ENCODE measurements at places on chromosomes 2 and 18.
A peak's percentile ranks its signal among the peaks of the same experiment; 100 is the strongest.

DNA sequence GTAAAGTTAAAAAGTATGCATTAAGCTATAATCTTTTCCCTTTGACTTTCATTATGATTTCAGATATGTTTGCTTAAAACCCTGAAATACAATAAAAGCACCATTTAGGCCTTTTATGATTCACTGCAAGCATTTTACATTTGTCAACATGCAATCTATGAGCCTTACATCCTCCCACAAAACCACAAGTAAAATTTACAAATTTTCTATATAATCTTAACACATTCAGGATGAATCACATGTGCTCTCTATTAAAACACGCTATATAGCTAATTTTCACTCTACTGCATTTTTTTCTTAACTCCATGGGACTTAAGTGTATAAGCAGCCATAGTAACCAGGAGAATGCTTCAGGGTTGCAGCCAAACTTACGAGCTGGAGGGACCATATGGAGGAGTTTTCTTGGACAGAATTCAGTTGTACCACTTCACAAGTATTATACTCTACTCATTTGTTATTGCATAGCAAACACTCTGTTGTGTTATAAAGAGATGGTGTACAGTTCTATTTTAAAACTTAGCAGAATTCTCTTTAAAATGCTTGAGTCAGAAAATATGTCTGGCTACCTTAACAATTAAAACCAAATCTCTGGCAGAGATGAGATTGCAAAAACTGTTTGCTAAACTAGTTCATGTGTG is 293.2 kb downstream of the ALK start:
- DNase-seq: no peak

GRCh38 chr18:7116001-7116730 is 1.4 kb downstream of the LAMA1 start:
- no peak for DNase-seq

GRCh38 chr2:220552790-220553535 is 925.5 kb downstream of the SLC4A3 start:
- DNase-seq: no peak

DNA sequence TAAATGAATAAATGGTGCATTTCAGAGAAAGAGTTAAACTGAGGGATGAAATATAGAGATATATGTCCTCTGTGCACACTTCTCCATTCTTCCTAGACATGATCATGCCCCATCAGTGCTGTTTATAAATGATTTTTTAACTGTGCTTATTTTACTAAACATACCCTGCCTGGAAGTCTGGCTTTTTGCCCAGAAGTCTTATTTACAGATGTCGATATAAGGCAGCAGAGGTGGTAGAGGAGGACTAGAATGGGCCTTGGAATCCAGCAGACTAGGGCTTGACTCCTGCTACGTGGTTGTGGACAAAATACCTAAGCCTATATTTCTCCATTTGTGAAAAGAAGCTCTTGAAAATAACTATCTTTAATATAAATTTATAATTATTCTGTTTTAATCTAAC is 355.5 kb downstream of the RAD51AP2 start:
- DNase-seq: no peak

DNA sequence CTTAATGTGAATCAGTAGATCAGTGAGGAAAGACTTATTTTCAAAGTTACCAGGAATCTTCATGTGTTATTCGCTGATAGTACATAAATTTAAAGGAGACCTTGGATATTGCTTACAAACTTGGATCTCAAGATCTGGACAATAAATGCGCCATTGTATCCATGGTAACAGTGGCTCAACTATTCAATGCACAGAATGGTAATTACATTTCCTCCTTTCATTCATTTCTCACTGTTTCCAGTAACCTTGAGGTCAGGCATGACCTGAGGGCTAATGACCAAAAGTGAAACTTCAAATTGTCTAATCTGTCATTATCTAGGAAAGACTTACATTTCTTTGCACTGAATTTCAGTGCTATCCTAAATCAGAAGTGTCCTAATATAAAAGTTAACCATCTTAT is 8.1 kb downstream of the LRP2 start:
- DNase-seq: no peak

GRCh38 chr2:64951306-64951953 is 37.8 kb upstream of the SLC1A4 start:
- DNase-seq: no peak

DNA sequence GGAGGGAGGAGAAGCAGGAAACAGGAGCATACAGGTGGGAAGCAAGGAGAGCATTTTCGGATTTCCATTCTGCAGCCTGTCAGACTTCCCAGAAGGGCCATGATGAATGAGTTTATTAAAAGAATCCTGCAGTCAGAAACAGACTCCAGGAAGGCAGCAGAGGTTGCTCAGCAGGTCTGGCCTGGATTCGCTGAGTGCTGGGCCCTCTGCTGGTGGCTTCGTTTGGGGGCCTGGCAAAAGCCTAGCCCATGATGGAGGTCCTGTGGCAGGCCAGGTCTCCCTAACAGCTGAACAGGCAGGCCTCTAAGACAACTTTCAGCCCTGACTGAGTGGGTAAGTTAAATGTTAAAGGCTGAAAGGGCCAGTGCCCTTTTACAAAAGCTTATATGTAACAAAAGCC is 108.2 kb upstream of the CAPN13 start:
- no peak for DNase-seq

DNA sequence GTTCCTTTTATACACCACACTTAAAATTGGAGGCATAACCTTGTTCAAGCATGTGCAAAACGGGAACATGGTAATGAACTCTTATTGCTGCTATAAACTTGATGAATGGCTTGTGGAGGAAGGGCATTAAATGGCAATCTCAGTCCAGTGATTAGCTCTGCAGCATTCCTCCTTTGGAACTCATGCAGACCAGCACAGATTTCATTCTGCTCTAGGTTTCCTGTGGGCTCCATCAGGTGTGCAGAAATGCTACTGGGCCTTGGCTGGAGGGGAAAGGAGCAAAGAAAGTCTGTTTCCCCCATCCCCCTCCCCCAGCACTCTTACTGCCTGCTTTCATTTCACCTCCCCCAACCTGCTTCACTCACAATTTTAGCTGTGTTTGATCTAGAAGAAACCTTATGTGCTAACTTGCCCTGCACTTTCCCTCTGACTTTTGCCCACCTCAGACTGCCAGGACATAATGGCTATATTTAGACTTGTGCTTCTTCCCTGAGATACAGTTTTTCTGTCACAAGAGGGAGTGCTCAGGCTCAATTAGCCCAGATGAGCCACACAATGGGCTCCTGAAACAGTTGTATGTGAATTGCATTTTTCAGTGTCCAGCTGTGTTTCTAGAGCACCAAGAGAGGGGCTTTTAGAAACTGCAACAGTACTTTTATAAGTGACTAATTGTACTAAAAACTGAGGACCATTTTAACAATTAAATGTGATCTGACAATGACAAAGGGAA is 109.8 kb downstream of the FSHR start:
- no peak for DNase-seq

DNA sequence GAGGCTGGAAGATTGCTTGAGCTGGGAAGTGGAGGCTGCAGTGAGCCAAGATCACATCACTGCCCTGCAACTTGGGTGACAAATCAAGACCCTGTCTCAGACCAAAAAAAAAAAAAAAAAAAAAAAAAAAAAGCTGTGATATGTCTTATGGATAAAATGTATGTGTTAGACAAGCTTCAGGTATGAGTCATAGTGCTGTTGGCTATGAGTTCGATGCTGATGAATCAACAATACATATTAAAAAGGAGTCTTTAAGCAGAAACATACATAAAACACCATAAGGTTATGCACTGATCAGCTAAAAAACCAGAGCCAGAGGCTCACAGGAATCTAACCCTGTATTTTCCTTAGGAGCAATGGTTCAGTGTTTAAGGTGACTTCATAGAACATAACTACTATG is 332.3 kb downstream of the NCKAP5 start:
- DNase-seq: no peak

- DNase-seq: no peak
Measured at GRCh38 chr2:75709297-75709696, 1.4 kb downstream of the GCFC2 start.

GRCh38 chr2:98932778-98933343 is 3.2 kb downstream of the CRACDL start:
- no peak for DNase-seq

DNA sequence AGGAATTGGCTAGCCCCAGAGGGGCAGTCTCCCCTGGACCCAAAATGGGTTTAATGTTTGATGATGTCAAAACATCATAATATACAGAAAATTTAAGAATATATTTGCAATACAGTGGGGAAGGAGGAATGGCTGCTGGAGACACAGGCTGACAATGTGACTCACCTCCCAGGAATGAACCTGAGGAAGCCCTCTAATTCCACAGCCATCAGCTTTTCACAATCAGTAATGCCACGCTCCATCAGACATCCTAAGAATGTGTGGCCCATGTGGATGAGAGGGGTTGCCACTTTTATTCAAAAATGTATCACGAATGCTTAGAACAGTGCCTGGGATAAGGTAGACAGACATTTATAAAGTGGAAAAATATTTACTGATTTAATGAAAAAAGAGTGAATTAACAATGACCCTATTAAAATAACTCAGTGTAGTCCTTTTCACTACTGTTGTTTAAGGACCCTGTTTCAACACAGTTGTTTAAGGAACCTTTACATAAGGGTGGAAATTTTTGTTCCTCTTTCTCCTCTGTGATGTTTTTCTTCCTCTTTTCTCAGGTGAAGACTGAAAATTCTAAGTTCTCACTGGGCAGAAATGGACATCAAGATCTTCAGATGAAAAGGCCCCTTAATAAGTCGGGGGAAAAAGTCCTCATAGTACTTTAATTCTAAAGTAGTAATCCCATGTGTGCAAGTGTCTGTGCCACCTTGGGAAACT is 17.5 kb upstream of the TMEM163 start:
- no peak for DNase-seq

DNA sequence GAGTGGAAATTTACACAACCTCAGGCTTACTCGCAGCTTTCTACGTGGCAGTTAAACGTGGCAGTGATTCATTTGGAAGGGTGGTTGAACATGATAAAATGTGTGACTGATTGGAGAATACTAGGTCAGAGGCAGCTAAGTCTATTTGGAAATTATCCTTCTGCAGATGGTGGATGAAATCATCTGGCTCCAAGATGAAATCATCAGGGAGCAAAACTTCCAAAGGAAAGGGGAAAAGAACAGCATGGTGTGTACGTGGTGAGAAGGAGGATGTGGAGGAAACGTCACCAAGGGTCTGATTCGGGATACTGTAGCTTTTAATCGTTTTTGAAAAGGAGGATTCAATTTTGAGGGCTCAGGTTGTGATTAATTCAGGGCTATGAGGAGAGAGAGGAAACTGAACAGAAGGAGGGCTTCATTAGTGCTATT is 47.9 kb downstream of the COL3A1 start:
- DNase-seq: peak; percentile 47

DNA sequence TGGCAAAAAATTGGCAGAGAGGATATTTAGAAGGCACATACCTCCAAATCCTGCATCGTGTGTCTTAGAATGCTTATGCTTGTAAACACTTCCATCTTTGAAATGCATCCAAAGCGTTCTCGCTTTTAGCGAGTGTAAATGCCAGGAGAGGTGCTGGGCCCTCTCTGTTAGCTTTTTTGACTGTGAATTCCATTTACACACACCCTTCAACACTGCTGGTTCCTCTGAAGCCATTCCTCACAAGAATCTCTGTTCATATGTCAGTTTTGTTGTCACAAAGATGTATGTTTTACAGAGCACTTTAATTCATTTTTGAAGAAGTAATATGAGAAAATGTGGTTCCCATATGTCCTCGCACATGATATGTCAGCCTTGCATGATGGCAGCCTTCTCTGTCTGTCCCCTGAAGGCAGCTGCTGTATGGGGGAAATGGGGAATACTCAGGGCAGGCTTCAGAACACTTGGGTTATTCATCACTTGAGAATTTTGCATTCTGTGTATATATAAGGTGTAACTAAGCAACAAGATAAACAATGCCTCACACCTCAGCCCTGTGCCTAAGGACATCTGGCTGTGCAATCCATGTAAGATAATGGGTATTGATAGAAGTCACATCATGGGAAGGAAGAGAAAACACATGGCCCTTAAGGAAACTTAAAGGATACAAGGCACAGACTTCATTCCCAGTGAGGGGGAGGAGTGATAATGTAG is 52.3 kb downstream of the RAB27B start:
- no peak for DNase-seq

DNA sequence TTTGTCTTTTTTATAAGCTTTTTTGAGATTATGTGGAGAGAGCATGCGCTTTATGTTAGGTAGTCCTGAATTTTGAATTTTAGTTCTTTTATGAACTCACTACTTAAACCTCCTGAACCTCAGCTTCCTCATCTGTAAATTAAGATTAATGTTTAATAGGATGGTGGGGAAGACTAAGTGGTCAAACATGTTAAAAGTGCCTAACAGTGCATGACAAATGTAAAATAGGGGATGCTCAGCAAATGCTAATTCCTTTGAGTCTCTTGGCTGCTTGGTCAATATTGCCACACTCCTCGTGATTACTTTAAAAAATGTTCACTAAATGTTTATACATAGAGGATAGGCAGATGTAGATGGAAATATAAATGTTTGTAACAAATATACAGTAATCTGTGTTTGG is 6.8 kb downstream of the BIRC6 start:
- no peak for DNase-seq

GRCh38 chr2:226643946-226644282 is 155.7 kb downstream of the IRS1 start:
- no peak for DNase-seq

GRCh38 chr2:59342166-59342565 is 1101.0 kb upstream of the FANCL start:
- no peak for DNase-seq

DNA sequence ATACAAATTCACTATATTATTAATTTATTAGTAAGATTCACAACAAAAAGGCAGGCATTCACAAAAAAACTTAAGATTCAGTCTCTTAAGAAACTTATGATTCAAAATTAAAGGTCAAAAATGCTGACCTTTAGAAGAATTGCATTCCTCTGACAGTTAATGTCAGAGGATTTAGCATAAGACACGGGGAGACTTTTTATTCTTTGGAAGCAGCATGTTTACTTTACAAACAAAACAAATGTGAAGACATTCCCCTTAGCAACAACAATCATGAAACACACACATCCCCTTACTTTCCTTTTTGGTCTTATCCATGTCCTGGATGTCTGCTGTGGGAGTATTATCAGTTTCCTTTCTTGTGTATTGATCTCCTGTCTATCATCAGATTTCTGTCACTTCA is 117.1 kb downstream of the RAD51AP2 start:
- no peak for DNase-seq

GRCh38 chr2:217102956-217103355 is 243.1 kb upstream of the TNP1 start:
- DNase-seq: no peak

- DNase-seq: peak; percentile 65
Measured at GRCh38 chr2:170073288-170073687, 104.7 kb upstream of the MYO3B start.

DNA sequence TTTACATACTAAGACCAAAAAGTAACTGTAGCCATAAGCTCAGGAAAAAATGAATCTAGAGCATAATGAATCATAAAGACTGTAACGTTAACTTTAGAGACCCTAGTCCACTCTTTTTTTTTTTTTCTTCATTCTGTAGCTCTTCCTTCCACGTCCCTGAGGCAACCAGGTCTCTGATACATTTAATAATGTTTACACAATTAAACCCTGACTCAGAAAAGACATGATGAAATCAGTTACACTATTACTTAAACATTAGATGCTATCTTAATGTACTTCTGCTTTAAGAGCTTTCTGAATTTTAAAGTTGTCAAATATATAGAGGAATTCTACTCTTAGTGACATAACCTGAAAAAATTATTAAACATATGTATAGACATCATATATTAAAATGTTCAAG is 1121.5 kb upstream of the DDX18 start:
- no peak for DNase-seq

- no peak for DNase-seq
Measured at GRCh38 chr2:67782443-67782842, 280.4 kb downstream of the C1D start.
